Stimulated activated CD4-positive, alpha-beta T cell treated with anti-CD3 and anti-CD28 coated beads, TNF-alpha, amount 100 ng/mL, for 1 hour (primary cell): ENCODE measurements at places on chromosomes 7 and 10.

DNA sequence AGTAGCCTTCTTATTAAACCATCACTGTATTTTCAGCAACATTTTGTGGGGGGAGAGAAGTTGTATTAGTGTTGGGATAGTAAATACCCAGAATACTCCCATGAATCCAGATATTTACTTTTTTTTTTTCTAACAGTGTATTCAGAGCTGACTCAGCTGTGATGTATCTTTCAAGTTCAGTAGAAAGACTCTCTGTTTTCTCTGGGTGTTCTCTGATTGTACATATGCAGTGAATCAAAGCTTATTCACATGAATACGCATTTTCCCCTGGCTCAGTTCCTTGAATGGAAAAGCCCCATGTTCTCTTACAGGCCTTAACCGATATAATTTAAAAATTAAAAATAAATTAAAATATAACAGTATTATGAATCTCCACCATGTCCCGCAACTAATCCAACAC, 1.3 kb downstream of the TFPI2 start:
- no peak for DNase-seq

DNA sequence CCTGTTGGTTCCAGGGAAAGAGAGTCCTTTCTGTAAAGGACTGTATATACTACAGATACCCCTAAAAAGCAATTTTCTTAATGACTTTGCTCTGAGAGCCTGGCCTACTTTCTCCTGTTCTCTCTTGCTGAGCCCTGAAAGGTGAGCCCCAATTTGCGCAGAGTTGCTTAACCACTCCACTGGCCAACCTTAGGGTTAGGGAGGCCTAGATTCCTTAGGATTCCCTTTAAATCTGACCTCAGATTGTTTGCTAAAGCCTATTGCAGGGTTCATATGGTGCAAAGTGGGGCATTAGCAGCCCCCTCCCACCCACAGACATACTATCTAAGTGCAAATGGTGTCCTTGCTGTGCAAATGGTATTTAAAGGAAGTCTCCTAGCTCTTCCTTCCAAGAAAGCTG, 164.2 kb downstream of the RNLS start:
- DNase-seq, result no peak

GRCh38 chr7:88357781-88358525, 51.3 kb upstream of the STEAP4 start:
- no peak for DNase-seq

DNA sequence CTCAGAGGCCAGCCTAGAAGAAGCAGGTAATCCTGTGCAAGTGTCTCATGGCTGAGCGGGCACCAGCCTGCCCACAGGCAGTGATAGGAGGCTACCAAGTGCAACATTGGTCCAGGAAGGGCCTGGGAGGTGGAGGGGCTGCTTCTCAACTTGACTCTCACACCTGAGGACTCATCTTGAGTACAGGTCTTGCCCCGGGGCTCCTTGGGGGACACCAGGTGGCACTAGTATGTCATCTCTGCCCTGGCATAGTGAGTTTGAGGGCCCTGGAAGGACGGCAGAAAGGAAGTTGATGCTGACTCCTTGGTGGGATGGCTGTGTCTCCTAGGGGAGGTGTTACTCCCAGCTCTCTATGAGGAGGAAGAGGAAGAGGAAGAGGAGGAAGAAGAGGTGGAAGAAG, 2.3 kb downstream of the CCDC136 start:
- no peak for DNase-seq

DNA sequence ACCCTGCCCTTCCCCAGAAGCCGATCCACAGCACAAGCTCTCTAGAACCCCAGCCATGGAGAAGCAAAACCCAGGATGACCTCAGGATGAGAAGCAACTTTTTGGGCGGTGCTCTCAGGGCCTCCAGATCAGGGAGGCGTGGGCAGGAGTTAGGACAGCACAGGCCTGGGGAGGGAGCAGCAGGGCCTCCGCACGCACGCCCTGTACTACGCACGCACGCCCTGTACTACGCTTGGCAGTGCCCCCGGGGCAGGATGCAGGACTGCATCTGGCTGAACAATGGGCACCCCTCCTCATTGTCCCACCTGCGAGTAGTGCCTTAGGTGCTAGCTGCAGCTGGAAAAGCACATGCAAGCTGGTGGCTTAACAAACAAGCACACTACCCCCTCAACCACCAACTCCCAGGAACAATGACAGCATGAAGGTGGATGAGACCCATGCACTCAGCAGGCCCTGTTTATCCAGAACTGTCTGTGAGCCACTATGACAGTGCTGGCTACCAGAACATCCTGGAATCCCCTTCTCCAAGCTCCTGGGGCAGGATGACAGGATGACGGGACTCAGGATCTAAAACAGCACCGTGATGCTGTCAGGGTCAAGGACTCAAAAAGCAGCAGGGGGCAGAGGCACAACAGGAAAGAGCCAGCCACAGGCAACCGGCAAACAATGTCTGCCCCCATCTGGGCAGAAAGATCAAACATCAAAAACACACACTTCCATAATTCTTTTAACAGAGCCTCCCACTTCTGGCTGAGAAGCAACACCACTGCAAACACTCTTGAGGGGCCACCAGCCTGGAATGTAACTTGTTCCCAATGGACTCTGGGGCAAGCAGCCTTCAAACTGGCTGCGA, 11.8 kb downstream of the PODXL start:
- DNase-seq, result no peak

GRCh38 chr7:142636751-142637150, 112.5 kb upstream of the PRSS1 start:
- no peak for DNase-seq

DNA sequence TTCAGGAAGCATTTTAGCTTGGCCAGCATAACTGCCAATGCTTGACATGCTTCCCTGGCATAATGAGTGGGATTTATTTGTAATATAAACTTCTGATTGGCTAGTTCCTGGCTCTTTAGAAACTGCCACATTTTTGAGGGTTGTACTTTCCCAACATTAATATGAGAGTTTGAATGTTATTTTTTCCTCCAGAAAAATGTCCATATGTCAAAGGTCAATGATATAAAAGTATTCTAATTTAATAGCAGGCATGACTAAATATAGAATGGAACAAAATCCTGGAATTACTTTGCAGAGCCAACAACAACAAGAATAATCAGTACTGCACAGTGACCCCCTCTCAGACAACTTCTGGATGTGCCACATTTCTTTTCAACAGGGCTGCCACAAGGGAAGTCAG, 352.6 kb downstream of the PRPF18 start:
- no peak for DNase-seq

DNA sequence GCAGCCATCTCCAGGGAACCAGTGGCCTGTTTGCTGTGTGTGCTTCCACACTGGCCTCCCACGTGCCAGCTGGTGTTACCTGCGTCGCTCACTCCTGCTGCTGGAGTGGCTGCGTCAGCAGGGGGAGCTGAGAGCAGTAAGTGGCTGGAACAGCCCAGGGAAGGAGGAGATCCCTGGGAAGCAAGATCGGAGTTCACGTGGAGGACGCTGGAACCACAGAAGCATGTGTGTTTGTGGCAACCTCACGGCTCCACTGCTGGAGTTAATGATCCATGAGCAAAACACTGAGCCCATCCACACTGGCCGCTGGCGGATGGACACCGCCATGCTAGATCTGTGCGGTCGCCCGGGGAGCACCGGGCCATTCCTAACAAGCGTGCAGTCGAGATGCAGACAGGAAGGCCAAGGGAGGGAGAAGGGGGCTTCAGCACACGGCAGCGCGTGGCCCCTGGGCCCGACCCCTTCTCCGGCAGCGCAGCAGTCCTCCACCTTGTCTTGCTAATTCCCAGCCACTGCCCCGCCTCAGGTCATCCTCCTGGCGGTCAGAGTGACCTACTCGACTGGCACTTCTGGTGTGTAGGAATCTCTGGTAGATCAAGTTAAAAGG, 68.5 kb upstream of the EEPD1 start:
- no peak for DNase-seq

DNA sequence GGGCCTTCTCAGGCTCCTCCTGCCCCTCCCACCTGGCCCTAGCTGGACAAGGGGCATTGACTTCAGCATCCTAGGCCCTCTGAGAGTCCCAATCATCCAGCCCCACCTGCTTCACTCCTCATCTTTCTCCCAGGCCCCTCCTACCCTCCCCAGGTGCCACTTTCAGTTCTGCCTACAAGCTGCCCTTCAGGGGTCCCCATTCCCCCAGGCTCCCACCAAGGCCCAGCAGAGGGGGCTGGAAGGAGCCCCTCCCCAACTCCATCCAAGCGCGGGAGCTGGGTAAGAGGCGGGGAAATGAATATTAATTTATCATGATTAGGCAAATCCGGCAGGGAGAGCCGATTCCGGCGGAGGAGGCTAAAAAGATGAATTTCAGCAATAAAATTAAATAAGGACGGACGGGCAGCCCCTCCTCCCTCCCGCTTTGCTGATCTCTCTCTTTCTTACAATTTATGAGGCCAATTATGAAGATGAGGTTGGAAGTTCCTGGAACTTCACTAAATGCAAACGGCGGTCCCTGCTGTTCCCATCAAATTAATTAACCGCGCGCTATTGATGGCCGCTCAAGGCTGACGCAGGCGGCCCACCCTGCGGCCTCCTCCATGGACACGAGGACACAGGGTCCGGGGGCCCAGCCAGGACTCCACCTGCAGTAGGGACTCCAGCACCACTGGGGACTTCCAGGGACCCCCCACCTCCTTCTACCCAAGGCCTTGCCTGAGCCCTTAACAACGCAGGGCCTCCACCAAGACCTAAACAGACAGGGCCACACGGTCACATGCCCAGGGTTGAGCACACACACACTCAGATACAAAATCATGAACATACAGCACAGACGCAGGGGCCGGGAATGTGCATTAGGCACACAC, 13.9 kb downstream of the POLL start:
- no peak for DNase-seq

GRCh38 chr7:21722371-21722770, 179.5 kb downstream of the DNAH11 start:
- no peak for DNase-seq

GRCh38 chr7:69994886-69995542, 396.7 kb downstream of the AUTS2 start:
- DNase-seq, result no peak

DNA sequence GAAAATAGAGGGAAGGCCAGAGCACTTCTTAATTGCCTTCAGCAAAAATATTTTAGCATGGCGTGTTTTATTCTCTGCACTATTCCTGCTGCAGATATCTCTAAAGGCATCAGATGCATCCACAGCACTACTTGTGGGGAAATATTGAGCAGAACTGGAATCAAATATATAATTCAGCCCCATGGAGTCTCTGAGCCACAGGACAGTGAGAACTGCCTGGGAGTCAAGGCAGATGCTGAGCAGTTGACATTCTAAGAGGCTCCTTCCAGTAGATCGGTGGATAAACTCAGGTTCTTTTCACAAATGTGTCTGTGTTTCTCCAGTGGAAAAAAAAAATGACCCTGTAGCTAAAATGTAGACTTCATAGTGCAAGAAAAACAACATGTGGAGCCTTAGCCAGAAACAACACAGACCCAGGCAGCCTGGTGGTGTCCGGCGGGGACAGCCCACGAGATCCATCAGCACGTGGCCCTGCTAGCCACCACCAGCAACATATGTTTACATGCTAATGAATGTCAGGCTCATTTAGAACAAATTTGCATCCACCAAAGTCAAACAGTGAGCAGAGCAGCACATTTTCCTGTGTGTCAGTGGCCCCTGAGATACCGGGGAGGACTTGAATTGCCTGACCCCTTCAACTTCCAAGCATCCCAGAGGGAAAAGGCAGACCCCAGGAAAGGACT, 123.3 kb upstream of the PFKP start:
- no peak for DNase-seq

DNA sequence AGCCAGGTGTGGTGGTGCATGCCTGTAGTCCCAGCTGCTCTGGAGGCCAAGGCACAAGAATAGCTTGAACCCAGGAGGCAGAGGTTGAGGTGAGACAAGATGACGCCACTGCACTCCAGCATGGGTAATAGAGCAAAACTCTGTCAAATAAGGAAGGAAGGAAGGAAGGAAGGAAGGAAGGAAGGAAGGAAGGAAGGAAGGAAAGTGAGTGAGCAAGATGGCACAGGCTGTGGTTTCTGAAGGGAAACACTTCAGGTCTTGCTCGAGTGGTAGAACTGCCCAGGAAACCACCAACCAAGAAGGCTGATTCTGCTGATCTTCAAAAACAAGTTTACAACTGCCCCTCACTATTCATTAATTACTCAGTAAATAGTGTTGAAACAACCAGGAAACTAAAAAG, 45.2 kb downstream of the EZH2 start:
- no peak for DNase-seq

DNA sequence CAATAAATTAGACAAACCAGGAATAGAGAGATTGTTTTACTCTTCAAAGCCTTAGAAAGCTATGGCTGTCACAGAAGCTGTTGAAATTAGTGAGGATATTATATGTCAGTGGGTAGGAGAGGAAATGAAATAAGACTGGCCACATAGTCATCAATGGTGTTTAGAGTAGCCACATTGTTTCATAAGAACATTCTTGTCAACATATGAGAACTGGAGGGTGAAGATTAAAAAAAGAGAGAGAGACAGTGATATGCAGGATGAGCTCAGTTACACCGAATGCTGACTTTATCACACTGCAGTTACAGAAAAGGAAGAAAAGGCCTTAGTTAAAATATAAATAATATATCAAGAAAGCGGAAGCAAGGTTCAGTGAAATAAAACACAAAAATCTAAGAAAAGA, 412.0 kb downstream of the CNTNAP2 start:
- DNase-seq, result no peak

DNA sequence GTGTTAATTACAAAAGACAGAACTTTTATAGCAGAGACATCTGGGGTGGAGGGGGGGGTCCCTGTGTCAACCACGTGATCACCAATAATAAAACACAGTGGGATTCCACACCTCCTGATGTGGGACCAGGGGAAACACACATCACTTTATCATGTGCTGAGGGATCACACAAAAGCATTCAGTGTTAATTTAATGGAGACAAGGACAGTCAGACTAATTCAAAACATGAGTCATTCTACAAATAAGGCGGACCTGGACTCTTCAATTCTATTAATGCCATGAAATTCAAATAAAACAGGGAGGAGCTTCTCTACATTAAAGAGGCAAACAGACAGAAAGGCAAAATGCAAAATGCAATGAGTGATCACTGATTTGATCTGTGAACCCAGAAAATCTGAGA, 67.3 kb upstream of the PFKP start:
- no peak for DNase-seq

- no peak for DNase-seq
These were observed 1.3 kb downstream of the LDB1 start for GRCh38 chr10:102118867-102119266.

GRCh38 chr7:81705206-81705605, 64.6 kb downstream of the HGF start:
- DNase-seq, result no peak
